ENCODE measurements at places on chromosomes 12 and 14.
A peak's percentile ranks its signal among the peaks of the same experiment; 100 is the strongest.

DNA sequence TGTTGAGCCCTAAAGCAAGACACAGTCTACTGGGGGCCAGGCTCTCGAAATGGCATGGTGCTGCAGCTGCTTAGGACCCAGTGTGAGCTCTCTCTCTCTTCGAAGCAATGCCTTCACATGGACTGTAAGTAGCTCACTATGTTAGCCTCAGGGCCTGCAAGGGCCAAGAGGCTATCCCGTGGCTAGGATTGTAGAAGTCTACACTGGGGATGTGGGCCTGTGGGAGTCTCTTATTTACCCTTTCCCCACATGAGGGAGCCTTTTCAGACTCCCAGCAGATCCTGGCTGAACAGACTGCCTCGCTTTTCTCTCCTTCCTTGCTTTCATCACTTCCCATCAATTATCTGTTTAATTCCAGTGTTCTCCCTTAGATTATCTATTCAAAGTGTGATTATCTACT, 101.4 kb downstream of the GPR65 start:
- no peak for DNase-seq

DNA sequence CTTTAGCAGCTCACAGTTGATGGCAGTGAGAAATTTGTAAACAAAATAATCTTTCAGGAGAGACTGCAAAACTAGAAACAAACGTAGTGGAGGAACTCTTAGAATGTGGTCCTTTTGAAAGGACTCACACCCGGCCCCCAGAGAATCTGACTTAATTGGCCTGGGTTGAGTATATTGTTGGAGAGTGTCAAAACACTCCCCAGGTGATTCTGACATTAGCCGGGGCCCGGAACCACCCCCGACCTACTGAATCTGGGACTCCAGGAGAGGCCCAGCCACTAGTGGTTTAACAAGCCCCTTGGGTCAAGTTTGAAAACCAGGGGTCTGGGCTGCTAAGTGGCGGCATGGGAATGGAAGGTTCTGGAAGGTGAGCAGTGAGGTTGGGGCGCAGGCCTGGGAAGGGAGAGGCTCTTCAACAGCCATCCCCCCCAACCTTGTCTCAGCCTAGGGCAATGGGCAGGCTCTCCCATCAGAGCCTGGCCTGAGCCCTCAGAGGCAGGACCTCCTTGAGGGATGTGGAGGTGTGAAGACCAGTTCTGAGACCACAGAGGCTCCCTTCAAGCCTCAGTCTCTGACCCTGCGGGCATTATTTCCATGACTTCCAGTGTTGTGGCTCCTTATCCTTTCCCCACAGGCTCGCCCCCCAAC, 1.1 kb upstream of the ELK3 start:
- DNase-seq: no peak

- peak; percentile 69 for DNase-seq
Observed at GRCh38 chr14:24307575-24308341, at the start of gene CIDEB. Gene CIDEB, minus strand, starts transcription at chr14:24307977. Its CDS starts 119 bp downstream, at chr14:24307858.

GRCh38 chr14:61839507-61839906, 77.3 kb downstream of the SNAPC1 start:
- no peak for DNase-seq

- DNase-seq: no peak
Observed at GRCh38 chr14:62759796-62760195, 285.5 kb downstream of the KCNH5 start.

GRCh38 chr12:91663744-91664143, 481.1 kb upstream of the DCN start:
- no peak for DNase-seq

DNA sequence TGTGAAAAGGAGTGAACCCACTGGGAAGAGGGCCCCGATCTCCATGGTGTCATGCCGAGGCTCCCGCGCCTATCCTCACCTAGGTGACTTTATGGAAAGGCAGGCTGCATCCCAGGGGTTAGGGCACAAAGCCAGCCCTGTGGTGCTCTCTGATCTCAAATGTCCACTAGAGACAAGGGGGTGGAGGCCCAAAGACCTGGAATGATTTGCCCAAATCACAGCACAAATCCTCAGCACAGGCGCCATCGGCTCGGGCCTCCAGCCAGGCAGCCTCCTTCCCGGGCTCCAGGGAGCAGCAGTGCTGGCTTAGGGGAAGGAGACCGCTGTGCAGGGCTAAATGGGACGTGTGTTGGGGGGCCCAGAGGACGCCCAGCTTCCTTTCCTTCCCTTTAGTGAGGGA, 17.6 kb downstream of the CHGA start:
- no peak for DNase-seq

DNA sequence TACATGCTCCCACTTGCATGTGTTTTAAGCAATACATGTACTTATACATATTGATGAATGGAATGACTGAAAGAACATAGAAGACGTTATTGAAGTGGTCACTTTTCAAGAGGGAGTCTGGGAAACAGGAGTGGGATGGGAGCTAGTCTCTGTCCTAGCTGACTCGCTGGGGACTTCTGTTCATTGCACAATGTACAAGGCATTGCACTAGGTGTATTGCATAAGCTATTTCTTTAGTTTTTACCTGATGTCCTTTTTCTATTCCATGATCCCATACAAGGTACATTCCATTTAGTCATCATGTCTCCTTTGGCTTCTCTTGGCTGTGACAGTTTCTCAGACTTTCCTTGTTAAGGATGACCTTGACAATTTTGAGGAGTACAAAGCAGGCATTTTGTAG, 4.0 kb upstream of the MYO1H start:
- DNase-seq: no peak

DNA sequence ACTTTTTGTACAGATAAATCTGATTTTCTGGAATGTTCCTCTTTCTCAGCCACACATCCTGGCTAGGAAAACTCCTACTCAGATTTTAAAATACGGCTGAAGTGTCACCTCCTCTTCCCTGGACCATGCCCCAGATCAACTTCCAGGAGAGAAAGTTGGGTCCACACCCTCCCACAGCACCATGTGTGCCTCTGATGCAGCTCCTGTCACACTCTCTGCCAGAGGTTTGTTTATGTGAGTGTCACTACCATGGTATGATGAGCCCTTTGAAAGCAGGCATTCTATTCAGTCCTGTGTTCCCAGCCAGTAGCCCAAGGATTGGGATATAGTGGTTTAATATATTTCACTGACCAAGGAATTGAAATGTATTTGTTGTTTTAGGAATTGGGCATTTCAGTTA, 287.2 kb upstream of the ATP2B1 start:
- DNase-seq: no peak

DNA sequence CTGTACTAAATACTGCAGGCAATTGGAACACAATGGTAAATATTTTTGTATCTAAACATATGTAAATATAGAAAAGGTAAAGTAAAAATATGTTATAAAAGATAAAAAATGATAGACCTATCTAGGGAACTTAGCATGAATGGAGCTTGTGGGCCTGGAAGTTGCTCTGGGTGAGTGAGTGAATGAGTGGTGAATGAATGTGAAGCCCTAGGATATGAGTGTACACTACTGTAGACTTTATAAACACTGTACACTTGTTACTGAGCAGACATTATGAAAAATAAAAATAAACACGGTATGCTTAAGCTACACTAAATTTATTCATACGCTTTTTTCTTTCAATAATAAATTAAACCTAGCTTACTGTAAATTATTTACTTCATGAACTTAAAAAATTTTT, 7.8 kb downstream of the FNTB start:
- no peak for DNase-seq

- no peak for DNase-seq
Observed at GRCh38 chr14:75306927-75307699, 28.5 kb downstream of the FOS start.

DNA sequence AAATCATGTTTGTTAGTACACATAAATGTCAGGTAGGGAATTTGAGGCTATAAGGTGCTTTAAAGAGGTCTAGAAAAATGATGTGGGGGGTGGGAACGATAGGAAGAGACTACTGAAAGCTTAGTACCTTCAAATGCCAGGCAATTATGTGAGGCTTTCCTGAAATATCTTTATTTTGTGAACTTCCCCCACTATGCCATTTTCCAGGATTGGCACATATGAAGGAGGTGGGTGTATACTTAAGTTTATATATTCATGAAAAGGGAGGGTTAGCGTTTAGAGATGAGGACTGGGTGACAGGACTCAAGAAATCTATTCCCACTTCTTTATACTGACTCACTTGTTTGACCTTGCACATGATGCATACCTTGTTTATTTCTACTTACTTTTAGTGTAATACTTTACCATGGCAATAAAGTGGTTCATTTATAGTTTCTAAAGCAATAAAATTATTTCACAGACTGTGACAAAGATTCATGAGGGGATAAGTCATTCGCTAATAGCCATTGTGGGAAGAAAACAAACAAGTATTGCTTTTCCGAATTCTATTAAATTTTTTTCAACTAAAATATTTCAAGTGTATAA, 77.1 kb downstream of the PLEKHA5 start:
- DNase-seq: no peak

DNA sequence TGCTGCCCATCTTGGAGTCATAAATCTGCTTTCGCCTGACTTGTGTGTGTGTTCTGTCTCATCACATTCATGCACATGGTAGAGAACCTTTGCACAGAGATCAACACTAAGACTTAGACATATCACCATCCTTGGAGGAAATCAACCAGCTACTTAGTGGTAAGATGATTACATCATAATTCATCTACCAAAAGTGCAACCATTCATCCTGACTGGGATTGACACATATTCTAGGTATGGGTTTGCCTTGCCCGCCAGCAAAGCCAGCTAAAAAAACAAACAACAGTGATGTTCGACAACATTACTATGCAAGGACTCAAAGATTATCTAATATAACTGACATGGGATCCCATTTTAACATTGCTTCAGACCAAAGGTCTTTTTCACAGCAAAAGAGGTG, 228.7 kb downstream of the NUAK1 start:
- no peak for DNase-seq

DNA sequence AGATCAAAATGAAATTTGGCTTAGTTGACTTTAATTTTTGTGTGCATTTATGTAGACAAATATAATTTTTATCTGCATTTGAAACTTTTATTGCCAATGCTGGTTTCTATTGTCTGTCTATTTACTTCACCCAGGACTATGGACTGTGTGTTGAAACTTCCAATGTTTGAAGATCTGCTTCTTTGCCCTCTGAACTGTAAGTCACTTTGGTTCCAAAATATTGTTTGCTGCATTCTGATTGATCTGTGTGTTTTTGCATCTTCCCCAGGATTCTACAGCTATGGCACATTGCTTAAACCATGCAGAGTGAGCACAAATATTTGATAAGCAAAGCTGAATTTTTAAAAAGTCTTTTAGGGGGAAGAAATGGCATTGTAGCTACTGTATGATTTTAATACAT, 131.0 kb upstream of the SOX5 start:
- no peak for DNase-seq

DNA sequence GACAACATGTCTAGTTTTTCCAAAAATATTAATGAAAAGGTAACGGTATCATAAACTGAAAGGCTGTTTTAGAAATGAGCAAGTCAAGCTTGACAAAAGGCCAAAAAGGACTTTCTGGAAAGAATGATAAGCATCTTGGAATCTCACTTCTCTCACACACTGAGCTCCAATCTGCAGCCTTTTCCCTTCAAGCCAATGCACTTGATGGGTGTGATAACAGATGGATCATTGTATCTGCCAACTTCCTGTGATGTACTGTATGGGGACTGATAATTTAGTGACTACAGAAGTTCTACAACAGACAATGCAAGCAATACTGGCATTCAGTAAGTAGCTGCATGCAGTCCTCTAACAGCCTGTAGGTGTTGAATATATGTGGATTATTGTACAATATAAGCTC, 147.1 kb downstream of the MED13L start:
- DNase-seq: no peak

GRCh38 chr12:51910691-51911090, 3.4 kb downstream of the ACVRL1 start:
- no peak for DNase-seq

DNA sequence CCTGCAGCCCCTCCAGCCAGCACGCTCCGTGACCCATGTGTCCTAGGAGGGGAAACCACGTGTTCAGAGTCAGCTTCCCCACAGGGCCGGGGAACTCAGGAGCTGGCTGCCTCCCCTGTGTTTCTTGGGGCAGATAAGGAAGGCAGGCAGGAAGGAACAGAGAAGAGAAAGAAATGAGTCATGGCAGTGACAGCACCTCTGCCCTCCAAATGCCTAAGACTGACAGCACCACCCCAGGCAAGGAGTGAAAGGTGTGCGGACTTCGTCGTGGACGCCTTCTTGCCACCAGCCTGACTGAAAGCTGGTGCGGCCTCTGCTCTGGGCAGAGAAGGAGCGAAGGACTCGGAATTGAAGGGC, 167.0 kb upstream of the FKBP4 start:
- no peak for DNase-seq

GRCh38 chr12:77531912-77532311, 298.8 kb upstream of the NAV3 start:
- DNase-seq: no peak

GRCh38 chr14:71361336-71361735, 454.1 kb downstream of the PCNX1 start:
- DNase-seq: no peak

- DNase-seq: peak; percentile 53
Observed at GRCh38 chr12:51868821-51869495, 18.9 kb upstream of the ANKRD33 start.

- no peak for DNase-seq
Observed at GRCh38 chr14:91363776-91364523, 53.7 kb downstream of the CCDC88C start.

- no peak for DNase-seq
Observed at GRCh38 chr12:2284321-2284813, 231.6 kb downstream of the CACNA1C start.

- DNase-seq: no peak
Observed at GRCh38 chr14:52442166-52442565, 110.1 kb downstream of the TXNDC16 start.

DNA sequence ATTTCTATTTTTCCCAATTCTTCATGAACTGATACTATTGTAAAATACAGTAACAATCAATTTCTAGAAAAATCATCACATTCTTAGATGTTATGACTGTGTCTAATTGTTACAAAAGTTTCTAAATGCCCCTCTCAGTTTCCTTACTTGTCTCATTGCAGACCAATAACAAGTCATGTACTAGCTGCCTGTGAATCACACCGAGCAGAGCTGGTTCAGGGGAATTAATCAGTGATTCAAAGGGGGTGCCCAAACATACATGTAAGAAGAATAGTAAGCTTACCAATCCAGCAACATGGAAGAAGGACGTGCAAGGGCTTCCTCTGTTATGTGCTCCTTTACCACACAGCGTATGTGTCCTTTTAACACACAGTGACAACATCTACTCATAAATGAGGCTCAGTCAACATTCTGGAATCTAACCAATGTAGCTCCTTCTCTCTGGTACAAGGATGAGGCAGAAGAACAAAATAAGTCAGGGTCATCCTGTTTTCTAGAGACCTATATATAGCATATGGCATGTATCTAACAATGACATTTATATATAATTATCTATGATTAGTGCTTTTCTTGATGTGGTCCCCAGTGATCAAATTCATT, 126.4 kb downstream of the SCN8A start:
- no peak for DNase-seq

GRCh38 chr12:4685317-4685716, 34.9 kb upstream of the GALNT8 start:
- DNase-seq: no peak

- no peak for DNase-seq
Observed at GRCh38 chr14:60357551-60358149, 108.6 kb downstream of the PPM1A start.
